ENCODE measurements at places on chromosomes 7 and 10.

- no peak for DNase-seq
Measured at GRCh38 chr7:36115448-36116321, 37.4 kb upstream of the EEPD1 start.

GRCh38 chr7:131124867-131125266 lies 202.8 kb upstream of the MKLN1 start:
- DNase-seq, result no peak

DNA sequence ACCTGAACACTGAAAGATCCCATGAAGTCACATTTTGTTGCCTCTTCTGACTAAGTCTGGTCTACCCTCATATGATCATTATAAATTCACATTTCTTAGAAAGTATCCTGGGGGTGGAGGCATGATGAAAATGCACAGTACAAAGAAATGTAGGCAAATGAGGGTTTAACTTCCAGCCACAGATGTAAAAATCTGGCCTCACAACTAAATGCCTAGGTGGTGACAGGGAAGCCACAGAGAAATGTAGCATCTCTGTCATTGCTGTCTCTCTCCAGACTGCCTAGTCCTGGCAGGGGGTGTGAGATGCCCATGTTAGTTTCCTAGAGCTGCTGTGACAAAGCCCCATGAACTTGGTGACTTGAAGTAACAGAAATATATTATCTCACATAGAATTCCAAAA lies 395.9 kb downstream of the SORCS3 start:
- DNase-seq, result no peak

DNA sequence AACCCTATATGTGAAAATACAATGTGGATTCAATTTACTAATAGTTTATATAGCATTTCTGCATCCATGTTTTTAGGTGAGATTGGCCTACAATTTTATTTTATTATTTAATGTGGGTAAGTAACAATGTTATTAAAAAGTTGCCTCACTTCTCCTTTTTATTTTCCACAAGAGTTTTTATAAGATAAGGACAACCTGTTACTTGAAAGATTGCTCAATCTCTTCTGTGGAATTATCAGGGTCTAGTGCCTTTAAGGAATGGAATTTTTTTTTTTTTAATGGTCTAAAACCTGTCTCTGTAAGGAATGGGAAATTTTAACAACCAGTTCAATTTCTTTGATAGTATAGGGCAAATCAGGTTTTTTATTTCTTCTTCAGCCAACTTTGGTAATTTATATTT lies 53.9 kb upstream of the RAB18 start:
- no peak for DNase-seq

DNA sequence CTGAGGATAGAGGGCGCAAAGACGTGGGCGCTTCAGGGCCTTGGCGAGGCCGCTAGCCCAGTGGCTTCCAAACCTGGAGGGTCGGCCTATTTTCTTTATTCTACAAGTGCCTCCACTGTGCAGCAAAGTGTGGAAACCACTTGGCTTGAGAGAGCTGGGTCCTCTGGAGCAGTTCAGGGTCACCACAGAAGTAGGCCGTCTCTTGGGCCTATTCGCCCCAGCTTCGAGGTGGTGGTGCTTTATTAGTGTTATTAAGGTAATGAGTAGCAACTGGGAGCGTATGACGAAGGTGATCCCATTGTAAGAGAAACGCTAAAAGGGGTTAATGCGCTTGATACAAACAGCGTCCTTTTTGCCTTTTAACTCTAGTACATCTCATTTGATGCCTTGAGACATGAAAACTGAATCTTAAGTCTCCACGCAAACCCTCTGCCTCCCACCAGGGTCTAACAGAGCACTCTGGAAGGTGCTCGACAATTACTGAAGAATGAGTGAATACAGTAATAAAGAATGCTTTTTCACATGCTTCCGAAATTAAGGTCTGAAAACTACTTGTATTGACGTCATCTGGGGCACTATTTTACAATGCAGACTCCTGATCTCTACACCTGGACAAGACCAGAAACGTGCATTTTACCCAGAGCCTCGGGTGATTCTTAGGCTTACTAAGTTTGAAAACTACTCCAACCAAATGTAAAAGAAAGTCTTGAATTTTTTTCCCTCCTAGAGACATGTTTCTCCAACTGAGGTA lies 647 bp upstream of the GSAP start:
- no peak for DNase-seq

DNA sequence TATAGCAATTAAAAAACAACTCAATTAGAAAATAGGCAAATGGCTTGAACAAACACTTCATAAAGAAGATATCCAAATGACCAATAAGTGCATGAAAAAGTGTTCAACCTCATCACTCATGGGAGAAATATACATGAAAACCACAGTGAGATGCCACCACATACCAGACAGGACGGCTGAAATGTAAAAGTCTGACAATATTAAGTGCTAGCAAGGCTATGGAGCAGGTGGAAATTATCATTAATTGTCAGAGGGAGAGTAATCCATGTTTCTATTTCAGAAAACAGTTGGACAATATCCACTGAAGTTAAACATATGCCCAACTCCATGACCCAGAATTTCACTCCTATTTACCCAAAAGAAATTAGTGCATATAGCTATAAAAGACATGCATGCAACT lies 42.6 kb upstream of the GRID1 start:
- DNase-seq, result no peak

DNA sequence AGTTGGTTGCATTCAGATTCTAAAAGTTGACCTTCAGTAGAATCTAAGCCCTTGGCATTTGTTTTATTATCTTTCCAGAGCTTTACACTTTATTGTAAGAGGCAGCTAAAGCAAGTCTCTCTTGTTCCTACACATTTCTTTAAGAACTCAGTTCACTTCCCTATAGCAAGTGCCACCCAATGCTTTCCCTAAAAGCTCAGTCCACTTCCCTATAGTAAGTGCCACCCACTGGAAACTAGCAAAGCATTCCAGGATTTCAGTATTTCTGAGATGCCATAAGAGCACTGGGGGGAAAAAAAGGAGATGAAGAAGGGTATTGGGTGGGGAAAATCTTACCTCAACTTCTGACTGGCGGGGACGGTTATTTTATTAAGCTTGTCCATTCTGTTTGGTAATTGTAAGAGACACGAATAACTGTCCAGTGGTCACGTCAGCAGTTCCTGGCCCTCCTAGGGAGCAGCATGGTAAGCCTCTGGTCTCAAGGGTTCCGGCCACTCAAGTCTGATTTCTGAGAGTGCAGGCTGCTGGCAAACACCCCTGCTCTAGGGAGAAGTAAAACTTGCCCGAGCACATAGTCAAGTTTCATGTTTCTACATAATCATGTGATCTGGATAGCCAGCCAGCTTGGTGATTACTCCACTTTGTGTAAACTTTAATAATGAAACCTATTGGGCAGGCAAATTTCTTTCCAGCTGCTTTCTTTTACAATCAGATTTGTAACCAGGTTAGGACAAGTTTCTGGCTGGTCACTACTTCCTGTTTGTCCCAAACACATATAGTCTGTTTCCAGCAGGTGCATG lies at the start of gene BLNK:
TSS of gene BLNK (minus strand) at position 554 of the 800 bp plus-strand sequence. CDS start at position 383, 171 bp downstream.
- no peak for DNase-seq

- peak; percentile 11 for DNase-seq
Measured at GRCh38 chr10:84256510-84257342, 11.9 kb downstream of the RGR start.

DNA sequence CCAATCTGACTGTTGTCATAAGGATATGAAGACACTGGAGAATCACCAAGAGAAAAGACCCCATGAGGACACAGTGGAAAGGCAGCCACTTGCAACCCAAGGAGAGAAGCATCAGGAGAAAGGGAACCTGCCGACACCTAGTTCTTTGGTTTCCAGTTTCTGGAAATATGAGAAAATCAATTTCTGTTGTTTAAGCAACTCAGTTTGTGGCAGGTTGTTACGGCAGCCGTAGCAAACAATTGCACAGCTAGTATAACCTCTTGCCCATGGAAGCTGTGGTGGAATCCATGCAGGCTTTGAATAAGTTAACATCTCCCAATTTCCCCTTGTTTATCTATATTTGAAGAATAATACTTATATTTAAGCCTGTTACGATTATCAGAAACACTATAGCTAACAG lies 1103.0 kb upstream of the PHF14 start:
- no peak for DNase-seq

DNA sequence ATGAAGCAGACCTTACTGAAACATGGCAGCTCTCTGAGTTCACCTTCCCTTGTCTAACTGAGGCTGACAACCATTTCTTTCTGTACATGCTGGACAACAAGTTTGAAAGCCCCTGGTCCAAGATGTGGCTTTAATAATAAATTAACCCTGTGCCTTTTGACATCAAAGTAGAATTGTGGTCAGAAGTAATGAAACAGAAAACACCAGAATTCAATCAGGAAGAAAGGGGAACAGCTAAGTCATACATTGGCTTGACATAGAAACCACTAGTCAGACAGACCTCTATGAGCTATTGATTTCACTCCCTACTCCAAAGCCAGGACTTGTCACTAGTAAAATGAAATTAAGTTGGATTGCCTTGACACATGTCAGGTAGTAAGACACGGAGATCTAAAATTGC lies 175.2 kb upstream of the ASAH2 start:
- DNase-seq, result no peak

GRCh38 chr7:141697211-141697871 lies 4.6 kb downstream of the DENND11 start:
- no peak for DNase-seq

DNA sequence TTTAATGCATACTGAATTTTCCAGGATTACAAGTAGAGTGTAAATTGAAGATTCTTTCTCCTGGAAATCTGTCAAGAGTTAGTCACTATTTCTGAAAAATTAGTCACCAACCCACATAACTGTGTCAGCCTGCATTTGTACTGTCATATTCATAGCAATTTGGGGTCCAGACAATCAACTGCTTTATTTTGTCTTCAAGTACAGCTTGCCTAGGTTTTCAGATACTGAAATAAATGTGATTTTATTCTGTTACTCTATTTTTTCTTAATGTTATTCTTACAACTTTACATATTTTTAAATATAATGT lies 55.1 kb downstream of the CUBN start:
- no peak for DNase-seq

DNA sequence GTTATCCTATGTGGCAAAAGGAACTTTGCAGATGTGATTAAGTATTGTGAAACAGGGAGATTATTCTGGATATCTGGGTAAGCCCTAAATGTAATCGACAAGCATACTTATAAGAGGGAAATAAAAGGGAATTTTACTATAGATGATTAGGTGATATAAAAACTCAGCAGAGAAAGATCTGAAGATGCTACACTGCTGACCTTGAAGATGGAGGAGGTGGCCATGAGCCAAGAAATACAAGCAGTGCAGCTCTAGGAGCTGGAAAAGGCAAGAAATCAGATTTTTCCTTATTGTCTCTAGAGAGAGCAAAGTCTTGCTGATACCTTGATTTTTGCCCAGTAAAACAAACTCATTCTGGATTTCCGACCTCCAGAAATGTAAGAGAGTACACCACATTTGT lies 67.7 kb downstream of the BRAF start:
- DNase-seq, result no peak

GRCh38 chr7:135428011-135428410 lies 81.9 kb downstream of the CNOT4 start:
- DNase-seq, result no peak

DNA sequence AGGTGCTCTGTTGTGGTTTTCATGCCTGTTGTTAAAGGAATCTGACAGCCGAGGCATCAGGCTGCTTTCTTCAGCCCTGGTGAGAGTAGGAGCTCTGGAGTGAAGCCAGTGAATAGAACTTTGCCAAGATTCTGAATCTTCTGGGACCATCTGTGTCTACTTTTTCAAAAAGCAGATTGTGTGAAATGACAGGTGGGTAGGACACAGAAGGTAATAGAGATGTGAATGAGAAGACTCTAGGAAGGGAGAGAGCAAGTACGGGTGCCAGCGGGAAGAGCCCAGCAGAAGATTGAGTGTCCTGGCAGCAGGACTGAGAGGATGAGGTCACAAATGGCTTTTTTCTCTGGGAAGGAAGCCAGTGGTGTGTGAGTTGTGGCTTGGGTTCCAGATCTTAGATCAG lies 429.2 kb downstream of the SDK1 start:
- no peak for DNase-seq

GRCh38 chr7:28176174-28176573 lies 4.4 kb downstream of the JAZF1 start:
- no peak for DNase-seq

DNA sequence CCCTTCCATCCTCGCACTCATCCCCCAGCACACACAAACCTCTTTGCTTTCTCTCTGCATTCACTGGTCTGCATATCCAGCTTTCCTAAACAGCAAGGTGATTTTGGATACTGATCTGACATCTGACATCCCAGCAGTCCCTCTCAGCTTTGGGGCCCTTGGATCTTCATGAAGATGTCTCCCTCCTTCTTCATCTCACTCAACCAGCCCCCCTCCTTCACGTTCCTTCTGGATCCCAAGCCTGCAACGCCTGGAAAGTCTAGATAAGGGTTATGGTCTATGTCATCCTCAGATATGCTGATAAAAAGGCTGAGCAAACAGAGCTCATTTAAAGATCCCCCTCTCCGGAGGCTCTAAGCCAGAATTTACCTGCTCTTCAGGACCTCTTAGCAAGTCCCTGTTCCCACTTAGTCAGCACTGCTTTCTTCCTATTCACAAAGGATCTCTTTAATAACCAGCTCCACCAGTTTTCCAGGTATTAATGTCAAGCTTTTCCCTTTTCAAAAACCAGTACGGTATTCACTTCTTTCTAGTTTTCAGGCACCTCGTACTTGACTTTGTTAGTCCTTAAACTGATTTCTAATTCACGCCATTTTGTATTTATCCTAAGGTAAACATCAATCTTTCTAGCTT lies 38.9 kb downstream of the CREB3L2 start:
- no peak for DNase-seq

DNA sequence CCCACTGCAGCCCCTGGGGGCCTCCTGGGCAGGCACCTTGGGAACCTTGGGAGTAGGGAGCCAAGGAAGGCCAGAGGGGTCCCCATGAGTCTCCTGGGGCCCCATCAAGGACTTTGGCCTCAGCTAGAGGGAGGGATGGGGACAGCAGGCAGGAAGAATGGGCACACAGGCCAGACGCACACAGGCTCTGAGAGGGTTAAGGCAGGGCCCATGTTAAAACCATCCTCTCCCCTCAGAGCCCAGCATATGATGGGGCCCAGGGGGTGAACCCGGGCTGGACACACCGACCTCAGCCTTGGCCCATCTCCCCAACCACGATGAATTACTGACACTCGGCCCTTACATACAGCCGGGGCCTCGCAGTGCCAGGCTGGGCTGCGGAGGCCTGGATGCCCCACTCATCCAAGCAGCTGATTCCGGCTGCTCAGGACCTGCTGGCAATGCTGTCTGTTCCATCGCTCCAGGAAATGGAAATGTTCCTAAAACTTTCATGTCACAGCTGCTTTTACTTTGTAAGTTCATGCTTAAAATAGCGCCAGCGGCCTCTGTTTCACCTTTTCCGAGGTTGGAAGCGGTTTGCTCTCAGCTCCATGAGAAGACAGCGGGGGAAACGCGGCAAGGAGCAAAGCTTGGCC lies 17.3 kb upstream of the INPP5A start:
- no peak for DNase-seq

Measured in NCI-H1092 (cell line).